H1 (cell line): ENCODE measurements at places on chromosomes 2 and 18.

- no peaks in the 10 kb centered on the region for H3K27me3 ChIP-seq
- H3K4me1 ChIP-seq = peaks cover 4% of the 10 kb centered on the region; the same call in 1 of the 2 replicates
- H3K36me3 ChIP-seq = no peaks in the 10 kb centered on the region
- H3K27ac ChIP-seq = no peak overlapping the region
- DNase-seq = no peak
- H3K4me3 ChIP-seq = no peak overlapping the region
Measured at GRCh38 chr18:3982541-3982940, 472.6 kb downstream of the DLGAP1 start.

DNA sequence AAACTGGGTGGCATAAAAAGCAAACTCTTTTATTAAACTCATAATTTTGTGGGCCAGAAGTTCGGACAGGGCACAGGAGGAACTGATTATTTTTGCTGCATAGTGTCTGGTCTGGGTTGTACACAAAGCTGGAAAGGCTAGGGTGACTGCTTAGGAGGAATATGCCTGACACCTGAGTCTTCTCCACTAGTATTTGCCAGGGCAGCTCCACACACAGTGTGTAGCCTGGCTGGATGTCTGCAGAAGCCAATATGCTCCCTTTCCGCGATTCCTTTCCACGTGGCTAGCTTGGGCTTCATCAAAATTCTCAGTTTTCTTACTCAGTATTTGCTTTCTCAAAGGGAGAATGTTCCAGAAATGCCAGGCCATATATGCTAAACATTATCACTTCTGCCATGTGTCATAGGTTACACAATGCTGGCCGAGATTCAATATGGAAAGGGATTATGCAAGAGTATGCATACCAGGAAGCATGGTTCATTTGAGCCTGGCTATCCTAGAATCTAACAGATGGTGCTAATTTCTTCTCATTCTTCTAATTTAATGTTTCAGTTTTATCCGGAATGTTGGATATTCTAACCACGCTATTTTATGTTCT lies 142.7 kb upstream of the DOK6 start:
- H3K36me3 ChIP-seq = no peaks in the 10 kb centered on the region
- no peak overlapping the region for H3K27ac ChIP-seq
- H3K4me1 ChIP-seq = no peaks in the 10 kb centered on the region

GRCh38 chr2:101388232-101388631 lies 929 bp upstream of the CREG2 start:
- no peak overlapping the region for H3K27ac ChIP-seq
- no peaks in the 10 kb centered on the region for H3K36me3 ChIP-seq
- no peak overlapping the region for H3K4me3 ChIP-seq
- peaks cover 35% of the 10 kb centered on the region for H3K27me3 ChIP-seq
- H3K4me1 ChIP-seq = no peaks in the 10 kb centered on the region
- no peak for DNase-seq

DNA sequence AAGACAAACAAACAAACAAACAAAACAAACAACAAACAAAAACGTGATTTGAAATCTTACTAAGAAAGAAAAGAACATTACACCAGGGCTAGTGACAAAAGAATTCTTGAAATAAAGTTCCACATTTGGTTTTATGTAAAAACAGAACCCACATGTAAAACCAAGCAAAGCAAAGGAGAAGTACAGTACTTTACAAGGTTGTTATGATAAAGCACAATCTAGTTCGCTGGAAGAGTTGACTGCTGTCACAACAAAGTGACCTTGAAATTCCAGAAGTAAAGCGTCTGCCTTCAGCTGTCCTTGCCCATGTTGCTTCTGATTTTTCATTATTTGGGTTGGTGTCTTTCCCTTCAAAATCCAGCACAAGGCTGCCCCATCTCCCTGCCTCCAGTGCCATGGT lies 94.8 kb upstream of the CYRIA start:
- no peak overlapping the region for H3K4me3 ChIP-seq
- no peak for DNase-seq
- no peaks in the 10 kb centered on the region for H3K27me3 ChIP-seq
- H3K4me1 ChIP-seq = no peaks in the 10 kb centered on the region; the same call in 1 of the 2 replicates

DNA sequence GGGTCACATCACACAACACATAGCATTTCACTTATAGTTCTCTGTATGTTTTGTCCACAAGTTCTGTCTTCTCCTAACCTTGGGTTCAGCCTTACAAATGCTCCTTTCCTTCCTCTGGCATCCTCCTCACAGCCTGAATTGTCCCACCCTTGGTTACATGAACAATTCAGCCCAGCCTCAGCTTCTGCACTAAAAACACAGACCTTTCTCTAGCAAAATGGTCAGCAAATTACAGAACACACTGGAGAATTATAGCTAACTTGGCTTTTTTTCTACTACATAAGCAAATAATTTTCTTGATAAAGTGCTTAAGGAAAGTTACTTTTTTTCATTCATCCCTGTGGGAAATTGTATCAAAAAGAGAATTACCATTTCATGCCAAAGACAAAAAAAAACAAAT lies 94.8 kb upstream of the COL5A2 start:
- H3K27ac ChIP-seq = no peak overlapping the region
- no peaks in the 10 kb centered on the region for H3K27me3 ChIP-seq
- no peaks in the 10 kb centered on the region for H3K4me1 ChIP-seq
- DNase-seq = no peak

GRCh38 chr2:100959225-100959880 lies 42.7 kb upstream of the RPL31 start:
- no peak for DNase-seq
- no peak overlapping the region for H3K27ac ChIP-seq
- no peaks in the 10 kb centered on the region for H3K4me1 ChIP-seq
- no peaks in the 10 kb centered on the region for H3K36me3 ChIP-seq
- no peak overlapping the region for H3K4me3 ChIP-seq
- no peaks in the 10 kb centered on the region for H3K27me3 ChIP-seq

DNA sequence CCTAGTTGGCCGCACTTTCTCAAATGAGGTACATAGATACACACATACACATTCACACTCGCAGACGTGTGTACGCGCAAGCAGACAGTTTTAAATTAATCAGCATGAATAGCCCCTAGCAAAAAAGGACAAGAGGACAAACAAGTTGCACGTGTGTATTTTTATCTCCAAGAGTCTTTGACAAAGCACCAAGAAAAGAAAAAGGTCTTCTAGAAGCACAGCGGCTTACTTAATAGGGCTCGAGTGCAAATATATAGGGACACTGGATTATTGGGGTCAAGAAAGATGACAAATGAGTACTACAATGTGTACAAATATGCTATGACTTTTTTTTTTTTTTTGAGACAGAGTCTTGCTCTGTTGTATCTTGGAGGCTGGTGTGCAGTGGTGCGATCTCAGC lies 1.7 kb upstream of the BCL2 start:
- H3K4me1 ChIP-seq = peaks cover 4% of the 10 kb centered on the region; the same call in 1 of the 2 replicates
- no peak for DNase-seq
- peak overlapping the region; percentile 43; the same call in 1 of the 2 replicates for H3K4me3 ChIP-seq

- H3K4me1 ChIP-seq = peaks cover 7% of the 10 kb centered on the region
- H3K27me3 ChIP-seq = no peaks in the 10 kb centered on the region; the same call in 1 of the 2 replicates
- H3K27ac ChIP-seq = no peak overlapping the region
- H3K36me3 ChIP-seq = no peaks in the 10 kb centered on the region
- H3K4me3 ChIP-seq = no peak overlapping the region
Measured at GRCh38 chr2:118325321-118325955, 237.2 kb downstream of the INSIG2 start.

DNA sequence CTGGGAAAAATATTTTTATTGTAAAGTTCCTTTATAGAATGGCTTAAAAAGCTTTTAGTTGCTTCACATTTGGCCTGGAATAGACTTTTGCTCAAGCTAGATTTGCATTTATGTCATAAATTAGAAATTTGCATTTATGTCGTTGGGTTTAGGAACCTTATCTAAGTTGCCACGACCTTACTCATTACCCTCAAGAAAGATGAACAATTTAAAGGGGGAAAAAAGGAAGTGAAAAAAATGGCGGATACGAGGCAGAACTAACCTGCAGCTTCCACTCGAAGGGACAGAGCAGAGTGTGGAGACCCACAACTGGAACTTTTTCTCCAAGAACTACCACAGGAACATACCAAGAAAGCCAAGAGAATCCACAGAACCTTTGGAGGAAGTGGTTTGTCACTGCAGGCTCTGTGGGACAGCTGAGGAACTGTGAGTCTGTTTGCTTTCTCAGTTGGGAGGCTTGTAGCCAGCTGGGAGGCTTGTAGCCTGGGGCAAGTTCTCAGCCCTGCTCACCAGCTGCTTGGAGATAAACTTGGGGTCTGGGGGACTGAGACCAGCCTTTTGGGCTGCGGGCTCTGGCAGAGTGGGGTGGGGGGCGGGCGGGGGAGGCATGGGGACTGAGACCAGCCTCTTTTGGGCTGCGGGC lies 349.9 kb upstream of the MEIS1 start:
- H3K27ac ChIP-seq = no peak overlapping the region
- DNase-seq = no peak
- H3K27me3 ChIP-seq = no peaks in the 10 kb centered on the region
- H3K4me1 ChIP-seq = no peaks in the 10 kb centered on the region
- no peak overlapping the region for H3K4me3 ChIP-seq

GRCh38 chr18:10927286-10927992 lies 221.9 kb downstream of the PIEZO2 start:
- no peaks in the 10 kb centered on the region for H3K36me3 ChIP-seq
- H3K4me3 ChIP-seq = no peak overlapping the region
- DNase-seq = no peak
- peaks cover 16% of the 10 kb centered on the region for H3K4me1 ChIP-seq
- no peaks in the 10 kb centered on the region for H3K27me3 ChIP-seq

- no peak overlapping the region for H3K27ac ChIP-seq
- no peak for DNase-seq
- no peak overlapping the region for H3K4me3 ChIP-seq
- no peaks in the 10 kb centered on the region for H3K27me3 ChIP-seq
Measured at GRCh38 chr2:12303181-12304030, 413.3 kb upstream of the TRIB2 start.
